CD4-positive, CD25-positive, alpha-beta regulatory T cell (primary cell): ENCODE measurements at places on chromosomes 11 and 22. TPM values are rescaled to one million over a fixed set of nuclear protein-coding genes. Genes with fewer than 3 reads are reported as not detected.
A peak's percentile ranks its signal among the peaks of the same experiment; 100 is the strongest.

The VPREB3 gene
- 0.89 TPM for total RNA-seq

The GTSE1 gene
- 1.3 TPM for total RNA-seq

The RAB38 gene
- total RNA-seq, result 1.6 TPM

The TTC36 gene
- total RNA-seq, result not detected

The OR4A16 gene
- not detected for total RNA-seq

The IGSF22 gene
- total RNA-seq, result 2.1 TPM

The PTPRCAP gene
- 291 TPM for total RNA-seq

DNA sequence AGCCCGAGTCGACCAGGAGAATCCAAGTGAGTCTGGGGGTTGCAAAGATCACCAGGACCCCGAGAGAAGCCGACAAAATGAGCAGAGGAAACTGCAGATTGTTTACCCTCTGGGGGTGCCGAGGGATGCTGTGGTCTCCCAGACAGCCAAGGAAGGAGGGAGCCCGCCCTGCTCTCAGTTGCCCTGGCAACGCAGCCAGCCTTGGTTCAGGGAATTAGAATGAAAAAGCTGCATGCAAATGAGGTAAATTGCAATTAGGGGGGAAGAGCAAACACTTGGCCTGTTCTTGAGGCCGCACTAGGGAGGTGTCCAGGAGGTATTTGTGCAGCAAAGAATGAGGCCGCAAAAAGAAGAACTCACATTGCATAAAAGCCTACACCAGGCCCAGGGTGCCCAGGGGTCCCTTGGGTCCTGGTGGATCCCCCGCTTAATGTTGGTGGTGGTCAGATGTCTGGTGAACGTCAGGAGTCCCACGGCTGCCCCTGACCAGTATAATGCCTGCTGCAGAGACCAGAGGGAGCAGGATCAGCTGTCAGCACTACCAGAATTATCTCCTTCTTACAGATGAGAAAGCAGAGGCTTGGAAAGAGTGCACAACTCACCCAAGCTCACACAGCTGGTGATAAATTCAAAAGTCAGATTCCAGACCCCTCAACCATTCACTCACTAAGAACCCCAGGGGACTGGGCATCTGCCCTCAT lies 40.3 kb upstream of the ATXN10 start:
- no peak for DNase-seq

DNA sequence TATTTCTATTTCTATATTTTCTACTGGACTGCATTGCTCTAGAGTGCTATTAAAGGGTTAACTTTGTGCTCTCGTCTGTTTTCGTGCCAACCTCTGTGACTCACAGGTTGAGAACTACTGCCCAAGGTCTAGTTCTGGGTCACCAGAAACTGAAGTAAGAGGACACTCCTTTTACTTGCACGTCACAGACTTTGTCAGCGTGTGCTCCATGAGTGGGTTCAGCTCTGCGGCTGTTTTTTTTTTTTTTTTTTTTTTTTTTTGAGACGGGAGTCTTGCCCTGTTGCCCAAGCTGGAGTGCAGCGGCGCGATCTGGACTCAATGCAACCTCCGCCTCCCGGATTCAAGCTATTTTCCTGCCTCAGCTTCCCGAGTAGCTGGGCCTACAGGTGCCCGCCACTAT lies 49.8 kb downstream of the CLMP start:
- DNase-seq, result no peak

GRCh38 chr11:73520353-73521061 lies 77.4 kb downstream of the FAM168A start:
- peak; percentile 78 for DNase-seq

DNA sequence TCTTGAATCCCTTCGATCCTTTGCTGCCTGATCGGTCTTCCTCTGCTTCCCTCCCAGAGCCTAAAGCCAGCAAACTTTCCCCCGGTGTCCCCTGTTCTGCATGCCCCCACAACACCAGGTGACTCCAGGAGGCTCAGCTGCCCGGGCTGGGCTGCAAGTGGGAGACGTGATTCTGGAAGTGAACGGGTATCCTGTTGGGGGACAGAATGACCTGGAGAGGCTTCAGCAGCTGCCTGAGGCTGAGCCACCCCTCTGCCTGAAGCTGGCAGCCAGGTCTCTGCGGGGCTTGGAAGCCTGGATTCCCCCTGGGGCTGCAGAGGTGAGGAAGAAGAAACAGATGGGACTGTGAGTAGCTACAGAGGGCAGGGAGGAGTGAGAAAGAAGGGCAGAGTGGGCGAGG lies 3.6 kb downstream of the NHERF4 start:
- DNase-seq, result no peak

DNA sequence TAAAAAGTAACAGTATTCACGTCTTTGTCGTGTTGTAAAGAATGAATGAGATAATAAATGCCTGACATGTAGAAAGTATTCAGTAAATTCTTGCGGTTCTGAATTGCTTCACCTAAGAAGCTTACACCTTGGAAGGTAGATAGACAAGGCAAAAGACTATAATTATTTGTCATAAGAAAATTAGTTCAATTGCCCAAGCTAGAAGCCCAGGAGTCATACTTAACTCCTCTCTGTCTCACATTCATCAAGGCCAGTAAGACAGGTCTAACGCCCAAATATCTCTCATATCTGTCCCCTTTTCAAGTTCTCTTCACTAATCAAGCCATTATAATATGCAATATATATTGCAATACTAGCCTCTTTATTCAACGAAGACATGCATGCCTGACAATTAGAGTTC lies 87.7 kb upstream of the AMOTL1 start:
- DNase-seq, result no peak

GRCh38 chr22:43013355-43014315 lies 1.3 kb downstream of the PACSIN2 start:
- peak; percentile 26 for DNase-seq

DNA sequence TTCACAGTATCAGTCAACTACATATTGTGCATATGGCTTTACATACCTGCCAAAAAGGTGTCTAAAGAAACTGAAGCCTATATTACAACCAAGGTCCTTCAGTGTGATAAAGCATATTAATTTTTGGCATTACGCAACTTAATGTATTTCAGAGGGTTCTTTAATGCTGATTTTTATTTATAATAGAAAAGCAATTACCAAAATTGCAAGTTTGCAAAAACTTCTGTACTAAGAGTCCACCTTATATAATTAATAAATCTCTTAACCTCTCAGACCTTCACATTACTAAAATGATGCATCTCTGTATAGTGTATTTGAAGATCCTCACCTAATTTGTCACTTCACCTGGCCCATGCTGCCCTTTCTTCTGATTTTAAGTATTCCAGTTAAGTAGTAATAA lies 128.6 kb downstream of the GUCY1A2 start:
- DNase-seq, result no peak

DNA sequence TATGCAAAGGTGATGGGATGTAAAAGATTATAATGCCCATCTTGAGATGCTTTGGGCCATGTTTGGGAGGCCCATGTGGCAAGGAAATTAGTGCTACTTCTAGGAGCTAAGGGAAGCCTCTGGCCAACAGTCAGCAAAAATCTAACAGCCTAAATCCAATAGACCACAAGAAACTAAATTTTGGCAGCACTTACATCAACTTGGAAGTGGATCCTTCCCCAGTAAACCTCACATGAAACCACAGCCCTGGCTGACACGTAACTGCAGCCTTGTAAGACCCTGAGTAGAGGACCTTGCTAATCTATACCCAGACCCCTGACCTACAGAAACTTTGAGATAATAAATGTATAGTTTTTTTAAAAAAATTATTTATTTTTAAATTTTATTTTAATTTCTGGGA lies 13.1 kb upstream of the GRK3 start:
- DNase-seq, result no peak

GRCh38 chr11:69442012-69442806 lies 39.3 kb upstream of the LINC01488 start:
- no peak for DNase-seq

DNA sequence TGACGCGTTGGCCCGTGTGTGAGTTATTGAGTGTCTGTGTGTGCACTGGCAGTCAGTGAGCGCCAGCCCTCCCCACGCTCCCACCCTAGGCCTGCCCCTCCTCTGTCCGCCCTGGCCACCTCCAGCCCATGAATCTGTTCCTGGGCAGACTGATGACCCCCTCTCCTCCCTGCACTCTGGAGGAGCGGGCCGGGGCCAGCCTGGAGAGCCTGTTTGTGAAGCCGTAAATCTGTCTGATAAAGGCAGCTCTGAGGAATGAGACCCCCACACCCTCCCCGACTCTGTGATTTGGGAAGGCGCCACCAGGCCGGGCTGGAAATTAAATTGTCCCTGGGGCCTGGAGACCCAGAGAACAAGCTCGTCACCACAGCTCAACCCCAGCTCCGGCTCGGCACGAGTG lies 8.6 kb downstream of the TSSC4 start:
- DNase-seq, result no peak

DNA sequence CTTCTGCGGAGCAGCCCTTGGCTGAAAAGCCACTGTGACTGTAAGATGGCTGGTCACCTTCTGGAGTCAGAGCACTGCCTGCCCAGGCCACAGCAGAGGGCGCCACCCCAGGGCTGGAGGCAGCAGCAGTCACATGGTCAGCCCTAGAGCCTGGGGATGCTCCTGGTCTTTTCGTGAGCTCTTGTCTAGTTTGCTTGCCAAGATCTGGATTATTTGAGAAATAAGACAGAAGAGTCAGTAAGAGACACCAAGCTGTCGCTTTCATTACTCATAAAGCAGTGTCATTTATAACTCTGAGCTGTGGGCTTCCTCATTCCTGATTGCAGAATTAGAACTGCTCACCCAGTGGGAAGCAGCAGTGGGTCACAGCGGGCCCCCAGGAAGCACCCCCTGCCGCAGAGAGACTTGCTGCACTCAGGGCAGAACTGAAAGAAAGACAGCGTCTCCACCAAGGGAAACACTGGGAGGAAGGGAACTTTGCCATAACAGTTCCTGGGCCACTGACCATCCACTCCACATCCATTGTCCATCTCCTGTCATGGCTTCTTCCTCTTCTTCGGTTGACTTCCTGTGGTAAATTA lies 56.7 kb downstream of the PPP6R2 start:
- DNase-seq, result no peak

GRCh38 chr11:134149371-134149770 lies 74.4 kb downstream of the NCAPD3 start:
- no peak for DNase-seq

DNA sequence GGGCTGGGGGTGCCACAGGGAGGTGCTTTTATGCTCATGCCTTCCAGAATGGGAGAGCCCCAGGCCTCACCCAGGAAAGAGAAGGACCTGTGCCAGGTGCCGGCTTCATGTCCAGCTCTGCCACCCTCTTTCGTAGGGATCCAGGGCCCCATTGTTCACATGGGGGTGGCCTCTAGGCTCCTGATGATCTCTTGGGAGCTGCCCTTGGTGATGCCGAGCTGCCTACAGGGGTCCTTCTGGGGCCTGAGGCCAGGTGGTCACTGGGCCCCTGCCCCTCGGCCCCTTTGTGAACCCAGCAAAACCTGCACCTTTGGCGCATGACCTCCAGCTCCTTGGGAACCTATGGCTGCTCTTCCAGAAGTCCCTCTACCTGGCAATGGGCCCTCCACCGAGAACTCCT lies 41.4 kb upstream of the SMIM38 start:
- no peak for DNase-seq

- DNase-seq, result no peak
Measured at GRCh38 chr11:59854871-59855270, 9.6 kb upstream of the CBLIF start.

DNA sequence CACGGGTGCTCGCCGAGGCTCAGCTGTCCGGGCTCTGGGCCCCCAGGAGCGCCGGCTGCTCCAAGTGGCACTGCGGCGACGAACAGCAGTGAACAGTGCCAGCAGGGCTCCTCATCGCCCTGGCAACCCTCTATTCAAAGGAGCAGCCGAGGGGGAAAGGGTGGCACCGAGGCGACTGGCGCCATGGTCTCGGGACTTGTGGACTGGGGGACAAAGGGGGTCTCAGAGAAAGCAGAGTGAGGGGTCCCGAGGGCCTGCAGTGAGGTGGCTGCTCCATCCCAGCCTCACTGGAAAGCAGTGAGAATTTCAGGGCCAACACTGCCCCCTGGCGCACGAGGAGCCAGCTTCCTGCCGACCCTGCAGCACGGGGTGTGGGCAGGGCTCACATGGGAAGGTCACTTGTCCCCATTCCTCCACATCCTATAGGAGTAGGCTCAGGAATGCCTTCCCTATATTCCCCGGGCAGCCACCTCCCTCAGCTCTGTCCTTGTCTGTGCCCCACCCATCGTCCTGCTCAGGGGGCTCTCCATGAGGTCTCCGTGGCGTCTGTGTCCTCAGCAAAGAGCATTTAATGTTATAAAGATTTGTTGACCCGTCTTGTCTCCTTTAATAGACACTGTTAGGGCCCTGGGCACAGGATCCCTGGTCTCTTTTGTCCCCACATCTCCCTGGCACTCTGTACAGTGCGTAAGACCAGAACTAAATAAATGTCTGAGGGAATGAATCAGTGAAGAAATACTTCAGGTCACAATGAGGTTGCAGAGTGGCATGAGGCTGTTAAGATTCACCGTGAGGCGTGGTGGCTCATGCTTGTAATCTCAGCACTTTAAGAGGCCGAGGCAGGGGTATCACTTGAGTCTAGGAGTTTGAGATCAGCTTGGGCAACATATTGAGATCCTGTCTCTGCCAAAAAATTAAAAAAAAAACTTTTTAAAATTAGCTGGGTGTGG lies 26.4 kb downstream of the LRFN4 start:
- DNase-seq, result peak; percentile 34

DNA sequence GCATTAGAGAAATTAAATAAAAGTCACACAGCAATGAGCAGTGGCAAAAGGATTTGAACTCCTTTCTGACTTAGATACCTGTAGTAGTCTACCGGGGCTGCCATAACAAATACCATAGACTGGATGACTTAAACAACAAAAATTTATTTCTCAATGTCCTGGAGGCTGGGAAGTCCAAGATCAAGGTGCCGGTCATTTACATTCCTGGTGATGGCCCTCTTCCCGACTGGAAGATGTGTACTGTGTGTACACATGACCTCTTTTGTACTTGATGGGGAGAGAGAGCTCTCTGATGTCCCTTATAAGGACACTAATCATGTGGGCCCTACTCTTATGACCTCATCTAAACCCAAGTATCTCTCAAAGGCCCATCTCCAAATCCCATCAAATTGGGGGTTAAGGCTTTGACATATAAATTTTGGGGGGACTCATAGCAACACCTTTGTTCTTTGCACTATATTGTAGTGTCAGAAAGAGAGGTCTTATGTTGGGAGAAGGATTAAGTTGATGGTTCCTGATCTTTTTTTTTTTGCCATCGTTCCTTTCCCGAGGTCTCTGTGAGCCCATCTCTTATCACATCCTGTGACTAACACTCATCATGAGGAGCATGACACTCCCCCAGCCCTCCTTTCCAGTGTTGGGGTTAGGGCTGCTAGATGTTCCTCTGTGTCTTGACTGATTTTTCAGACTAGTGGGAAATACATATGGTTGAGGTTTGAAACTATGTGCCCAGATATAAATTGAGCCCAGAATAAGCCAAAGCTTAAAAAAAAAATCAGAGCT lies 104.3 kb downstream of the TRAF6 start:
- DNase-seq, result no peak

GRCh38 chr11:76392870-76393269 lies 11.7 kb downstream of the GVQW3 start:
- no peak for DNase-seq
